ENCODE measurements at places on chromosomes 2 and 18.

DNA sequence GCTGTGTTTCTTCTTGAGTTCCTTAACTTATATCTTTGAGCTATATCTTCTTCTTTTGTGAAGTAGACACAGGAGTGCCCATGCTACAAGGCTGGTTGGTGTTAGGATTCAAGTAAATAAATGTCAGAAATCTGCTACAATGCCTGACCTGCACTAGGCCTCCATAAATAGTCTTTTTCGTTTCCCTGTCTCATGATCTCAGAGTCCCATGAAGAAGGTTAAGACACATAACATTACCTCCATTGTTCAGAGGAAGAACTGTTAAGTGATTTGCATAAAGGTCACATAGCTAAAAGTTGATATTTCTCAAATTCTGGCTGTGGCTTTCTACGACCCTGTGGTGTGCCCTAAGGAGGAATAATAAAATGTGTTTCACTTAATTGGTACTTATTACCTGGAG is 228.4 kb downstream of the KCNS3 start:
- DNase-seq = no peak

DNA sequence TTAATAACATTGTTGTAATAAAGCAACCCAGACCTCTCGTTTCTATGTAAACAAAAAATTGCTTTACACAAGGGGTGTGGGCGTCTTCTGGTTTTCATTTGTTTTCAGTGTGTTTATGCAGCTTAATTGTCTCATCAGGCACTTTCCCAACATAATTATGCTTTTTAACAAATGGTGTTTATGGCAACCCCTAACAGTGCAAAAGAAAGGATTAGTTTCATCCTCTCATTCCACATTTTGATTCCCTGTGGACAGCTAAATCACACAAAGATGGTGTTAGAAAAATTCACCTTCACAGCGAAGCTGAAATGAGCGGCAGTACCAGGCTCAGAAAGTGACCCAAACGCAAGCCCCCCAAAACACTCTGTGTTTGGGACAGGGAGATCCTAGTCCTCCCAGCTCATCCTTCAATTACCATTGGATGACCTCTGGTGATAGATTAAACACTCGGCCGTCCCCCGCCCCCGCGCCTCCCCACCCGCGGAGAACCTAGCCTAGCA is 724 bp downstream of the FTCDNL1 start:
- DNase-seq = no peak

DNA sequence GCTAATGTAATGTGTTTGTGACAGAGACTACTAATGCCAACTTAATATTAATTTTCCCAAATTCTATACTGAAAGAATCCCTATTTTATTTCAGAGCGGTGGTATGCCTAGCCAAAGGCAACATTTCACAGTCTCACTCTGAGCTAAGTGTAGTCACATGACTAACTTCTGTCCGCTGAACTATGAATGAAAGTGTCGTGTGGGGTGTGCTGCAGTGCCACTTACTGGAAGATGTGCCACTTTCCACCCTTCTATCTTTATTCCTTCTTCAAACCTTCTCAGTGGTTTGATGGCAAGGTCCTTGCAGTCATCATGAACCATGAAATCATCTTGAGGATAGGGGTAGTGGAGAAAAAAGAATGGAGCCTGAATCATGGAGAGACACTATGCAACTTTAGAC is 47.3 kb upstream of the C1D start:
- DNase-seq = no peak

DNA sequence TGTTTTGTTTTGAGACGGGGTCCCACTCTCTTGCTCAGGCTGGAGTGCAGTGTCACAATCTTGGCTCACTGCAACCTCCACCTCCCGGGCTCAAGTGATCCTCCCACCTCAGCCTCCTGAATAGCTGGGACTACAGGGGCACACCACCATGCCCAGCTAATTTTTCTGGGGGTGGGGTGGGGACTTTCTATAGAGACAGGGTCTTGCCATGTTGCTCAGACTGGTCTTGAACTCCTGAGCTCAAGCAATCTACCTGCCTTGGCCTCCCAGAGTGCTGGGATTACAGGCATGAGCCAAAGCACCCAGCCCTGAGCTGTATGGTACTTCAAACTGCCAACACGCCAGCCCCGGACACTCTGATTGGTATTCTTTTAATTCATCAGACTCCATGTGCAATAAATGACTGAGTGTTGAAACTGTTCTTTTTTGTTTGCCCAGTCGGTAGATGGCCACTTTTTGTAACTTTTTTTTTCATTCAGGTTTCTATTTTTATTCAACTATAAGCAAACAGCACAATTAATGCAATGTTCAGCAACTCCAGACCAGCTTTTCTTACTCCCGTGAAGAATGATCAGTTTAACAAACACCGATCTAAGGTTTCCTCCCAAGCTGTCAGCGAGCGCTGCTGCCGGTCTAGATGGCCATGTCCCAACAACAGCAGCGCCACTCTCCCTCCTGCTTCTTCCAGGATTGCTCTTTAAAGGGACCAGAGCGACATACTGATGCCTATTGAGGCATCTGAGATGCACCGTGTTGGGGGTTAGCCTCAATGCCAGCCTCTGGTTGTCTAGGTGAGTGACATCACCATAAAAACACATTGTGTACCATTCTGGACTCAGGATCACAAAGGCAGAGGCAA is 12.5 kb upstream of the TGOLN2 start:
- DNase-seq = no peak

- no peak for DNase-seq
Observed at GRCh38 chr2:165064743-165065142, 109.4 kb upstream of the SLC38A11 start.

- DNase-seq = no peak
Observed at GRCh38 chr18:28458751-28459150, 281.8 kb upstream of the CDH2 start.

- DNase-seq = no peak
Observed at GRCh38 chr2:140577453-140577852, 1553.4 kb downstream of the LRP1B start.

- DNase-seq = no peak
Observed at GRCh38 chr2:152466980-152467676, 132.2 kb downstream of the FMNL2 start.

Data from WTC11 (cell line).